ENCODE measurements at places on chromosomes 2 and 18. TPM values are rescaled to one million over a fixed set of nuclear protein-coding genes. Genes with fewer than 3 reads are reported as not detected.

DNA sequence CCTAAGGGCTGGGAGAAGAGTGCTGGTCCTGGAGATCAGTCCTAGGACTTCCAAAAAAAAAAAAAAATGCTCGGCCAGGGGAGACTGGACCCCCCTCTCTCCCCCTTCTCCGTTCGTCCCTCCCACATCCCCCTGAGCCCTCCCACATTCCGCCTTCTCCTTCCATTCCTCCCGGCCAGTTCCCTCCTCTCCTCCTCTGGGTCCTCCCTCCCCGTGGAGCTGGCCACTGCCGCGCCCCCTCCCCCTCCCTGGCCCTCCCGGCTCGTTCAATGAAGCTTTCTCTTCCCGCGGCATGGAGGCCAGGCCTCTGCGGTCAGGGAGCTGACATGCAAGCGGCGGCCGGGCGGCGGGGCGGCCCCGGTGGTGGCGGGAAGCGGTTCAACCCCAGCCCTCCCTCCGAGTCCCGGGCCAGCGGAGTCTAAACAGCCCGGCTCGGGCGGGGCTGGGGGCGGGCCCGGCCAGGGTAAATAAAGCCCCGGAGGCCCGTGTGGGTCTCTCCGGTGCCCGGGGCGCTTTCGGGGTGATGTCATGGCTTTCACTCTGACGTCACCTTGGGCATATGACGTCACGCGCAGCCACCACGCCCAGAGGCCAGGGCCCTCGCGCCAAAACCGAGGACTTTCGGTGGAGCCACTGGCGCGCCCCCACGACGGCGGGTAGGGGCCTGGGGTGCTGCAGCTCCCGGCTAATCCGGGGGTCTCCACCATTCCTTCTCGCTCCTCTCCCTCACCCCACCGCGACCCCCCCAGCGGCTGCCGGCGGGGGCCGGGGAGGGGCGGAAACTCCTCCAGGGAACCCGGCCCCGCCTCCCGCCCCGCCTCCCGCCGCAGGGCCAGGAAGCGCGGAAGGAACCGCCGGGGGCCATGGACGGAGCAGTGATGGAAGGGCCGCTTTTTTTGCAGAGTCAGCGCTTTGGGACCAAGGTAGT, at the start of the genes DOK1 and LOXL3:
Gene DOK1, plus strand, starts transcription at position 829 of the 928 bp plus-strand sequence. Its CDS starts 35 bp downstream, at position 864.
Gene LOXL3, minus strand, starts transcription at position 51 of the 928 bp plus-strand sequence. CDS start 1,308 bp downstream, outside the sequence.
- H3K27ac ChIP-seq: peak within 1 kb of the TSS; percentile 92
- DNase-seq: peak; percentile 94
- peaks cover 17% of the 10 kb centered on the region for H3K36me3 ChIP-seq
- H3K4me3 ChIP-seq: peak within 1 kb of the TSS; percentile 66

Gene MLPH
- total RNA-seq: 0.65 TPM

DNA sequence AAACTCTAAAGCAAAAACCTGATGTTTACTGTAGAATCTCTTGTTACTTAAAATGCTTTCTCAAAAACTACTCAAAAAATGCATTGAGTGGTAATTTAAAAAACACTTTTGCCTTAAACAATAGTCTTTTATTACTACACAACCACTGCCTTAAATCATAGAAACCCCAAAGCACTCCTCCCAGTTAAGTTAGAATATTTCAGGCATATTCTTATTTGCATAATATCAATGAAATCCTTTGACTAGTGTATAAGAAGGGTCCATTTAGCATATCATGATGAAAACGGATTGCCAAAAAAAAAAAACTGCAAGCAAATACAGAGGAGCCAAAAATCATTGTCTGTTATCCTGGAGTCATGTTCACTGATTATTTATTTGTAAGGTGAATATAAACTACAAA, 119.2 kb downstream of the PTPRM start:
- DNase-seq: no peak
- no peak overlapping the region for H3K27ac ChIP-seq
- no peaks in the 10 kb centered on the region for H3K27me3 ChIP-seq
- H3K4me1 ChIP-seq: no peaks in the 10 kb centered on the region
- no peak overlapping the region for H3K4me3 ChIP-seq
- no peaks in the 10 kb centered on the region for H3K36me3 ChIP-seq

DNA sequence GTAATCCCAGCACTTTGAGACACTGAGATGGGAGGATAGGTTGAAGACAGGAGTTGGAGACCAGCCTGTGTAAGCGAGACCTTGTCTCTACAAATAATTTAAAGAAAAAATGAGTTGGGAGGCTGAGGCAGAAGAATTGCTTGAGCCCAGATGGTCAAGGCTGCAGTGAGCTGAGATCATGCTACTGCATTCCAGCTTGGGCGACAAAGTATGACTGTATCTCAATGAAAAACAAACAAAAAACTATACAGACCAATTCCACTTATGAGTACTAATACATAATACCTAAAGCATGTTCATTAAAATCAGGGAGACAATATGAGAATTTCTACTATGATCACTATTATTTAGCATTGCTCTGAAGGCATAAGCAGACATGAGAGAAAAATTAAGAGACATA, 12.6 kb downstream of the RNF149 start:
- peaks cover 49% of the 10 kb centered on the region for H3K36me3 ChIP-seq
- no peak overlapping the region for H3K27ac ChIP-seq
- no peak for DNase-seq
- no peaks in the 10 kb centered on the region for H3K27me3 ChIP-seq

DNA sequence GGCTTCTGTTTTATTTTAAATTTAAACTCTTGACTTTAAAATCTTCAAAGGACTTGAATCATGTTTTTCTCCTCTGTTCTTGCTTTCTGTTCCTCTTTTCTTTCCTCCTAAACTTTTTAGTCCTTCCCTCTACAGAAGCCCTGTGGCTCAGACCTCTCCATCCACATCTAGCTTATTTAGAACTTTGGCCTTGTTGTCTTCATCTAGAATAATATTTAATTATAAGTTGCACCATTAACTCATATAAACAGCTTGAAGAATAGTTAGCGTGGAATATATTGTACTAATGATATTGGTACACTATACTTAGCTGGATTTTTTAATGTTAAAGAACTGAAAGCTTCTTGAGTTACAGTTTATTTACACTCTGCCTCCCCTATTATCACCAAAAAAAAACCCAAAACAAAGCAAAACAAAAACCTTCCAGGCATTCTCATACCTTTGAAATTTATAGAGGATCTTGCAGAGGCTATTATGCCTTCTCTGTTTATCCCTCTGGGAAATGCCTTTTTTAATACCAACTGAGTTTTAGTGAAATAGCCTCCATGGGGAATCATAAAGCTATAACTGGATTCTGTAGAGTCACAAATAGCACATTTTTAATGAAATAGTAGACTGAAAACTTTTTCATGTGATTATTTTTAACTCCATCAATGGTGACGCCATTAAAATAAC, 9.2 kb upstream of the CCDC141 start:
- H3K4me1 ChIP-seq: no peaks in the 10 kb centered on the region
- no peak overlapping the region for H3K4me3 ChIP-seq
- DNase-seq: no peak
- H3K27me3 ChIP-seq: no peaks in the 10 kb centered on the region
- no peaks in the 10 kb centered on the region for H3K36me3 ChIP-seq
- no peak overlapping the region for H3K27ac ChIP-seq

GRCh38 chr2:157760949-157761348, 115.2 kb downstream of the ACVR1 start:
- peaks cover 10% of the 10 kb centered on the region for H3K36me3 ChIP-seq
- no peak overlapping the region for H3K4me3 ChIP-seq
- no peak for DNase-seq
- no peaks in the 10 kb centered on the region for H3K4me1 ChIP-seq

Gene ANO7
- total RNA-seq: 4.1 TPM

- H3K4me1 ChIP-seq: no peaks in the 10 kb centered on the region
- no peaks in the 10 kb centered on the region for H3K36me3 ChIP-seq
- no peak overlapping the region for H3K4me3 ChIP-seq
- H3K27ac ChIP-seq: no peak overlapping the region
- DNase-seq: peak; percentile 12
Measured at GRCh38 chr2:206556357-206556949, 85.8 kb upstream of the FAM237A start.

Gene TMEM87B
- 11.0 TPM for total RNA-seq

All from K562 (cell line).